Esophagus mucosa (tissue), 1 donor: ENCODE measurements at places on chromosomes 11 and 22. TPM values are rescaled to one million over a fixed set of nuclear protein-coding genes. Genes with fewer than 3 reads are reported as not detected.

DNA sequence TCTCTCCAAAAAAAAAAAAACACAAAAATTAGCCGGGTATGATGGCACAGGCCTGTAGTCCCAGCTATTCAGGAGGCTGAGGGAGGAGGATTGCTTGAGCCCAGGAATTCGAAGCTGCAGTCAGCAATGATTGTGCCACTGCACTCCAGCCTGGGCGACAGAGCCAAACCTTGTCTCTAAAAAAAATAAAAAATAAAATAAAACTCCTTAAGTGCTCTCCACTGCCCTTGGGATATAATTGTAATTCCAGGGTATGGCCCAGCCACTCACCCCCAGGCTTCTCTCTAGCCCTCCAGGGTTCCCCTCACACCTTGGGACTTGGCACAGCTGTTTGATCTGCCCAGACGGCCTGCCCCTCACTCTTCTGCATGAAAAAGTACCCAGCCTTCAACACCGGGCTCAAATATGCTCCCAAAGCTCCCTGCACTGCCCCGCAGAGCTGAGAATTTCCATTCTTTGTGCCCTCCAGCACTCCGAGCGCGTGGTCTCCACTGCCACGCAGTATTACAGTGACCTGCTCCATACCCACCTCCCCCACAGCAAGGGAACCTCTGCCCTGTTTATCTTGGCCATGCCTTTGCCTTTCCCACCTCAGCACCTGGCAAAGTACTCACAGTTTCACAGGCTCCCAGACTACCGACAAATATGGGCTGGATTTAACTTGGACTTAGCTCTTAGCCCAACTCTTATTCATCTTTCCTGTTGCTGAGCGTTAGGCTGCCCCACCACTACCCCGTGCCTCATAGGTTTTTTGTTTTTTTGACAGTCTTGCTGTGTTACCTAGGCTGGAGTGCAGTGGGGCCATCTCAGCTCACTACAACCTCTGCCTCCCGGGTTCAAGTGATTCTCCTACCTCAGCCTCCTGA is 7.6 kb upstream of the FTH1 start:
- ATAC-seq = no peak

CCDC117 gene
- 8.5 TPM for total RNA-seq

TRIM51 gene
- total RNA-seq = not detected

MPZL2 gene
- 457 TPM for total RNA-seq

CCDC116 gene
- total RNA-seq = not detected
